ENCODE measurements at places on chromosomes 7 and 10. TPM values are rescaled to one million over a fixed set of nuclear protein-coding genes. Genes with fewer than 3 reads are reported as not detected.

Gene BLNK
- total RNA-seq = not detected

GRCh38 chr10:88045656-88046415 lies 182.4 kb downstream of the PTEN start:
- no peak for DNase-seq

Gene HOXA6
- total RNA-seq = not detected

- DNase-seq = no peak
Measured at GRCh38 chr10:7589748-7590147, 77.0 kb downstream of the ITIH5 start.

Gene NANOS1
- 0.15 TPM for total RNA-seq

- no peak for DNase-seq
Measured at GRCh38 chr10:61635932-61636331, 26.8 kb upstream of the CABCOCO1 start.

DNA sequence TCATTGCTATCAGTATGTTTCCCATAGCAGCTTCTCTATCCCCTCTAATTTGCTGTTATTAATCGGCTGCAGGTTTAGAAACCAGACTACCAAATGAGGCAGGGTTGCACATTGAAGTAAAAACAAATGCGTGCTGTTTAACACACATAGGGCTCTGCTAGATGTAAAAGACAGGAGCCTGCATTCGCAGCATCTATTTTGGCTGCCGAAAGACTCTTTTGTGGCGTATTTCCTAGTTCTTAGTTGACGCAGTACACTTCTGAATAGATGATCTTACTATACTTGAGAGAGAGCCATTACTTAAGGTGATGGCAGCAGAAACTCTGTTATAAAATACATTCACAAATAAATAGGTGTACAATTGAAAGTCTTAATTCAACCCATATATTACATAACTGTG lies 21.4 kb downstream of the SGCE start:
- no peak for DNase-seq

Gene OR2A1
- total RNA-seq = not detected

Gene PON1
- not detected for total RNA-seq

DNA sequence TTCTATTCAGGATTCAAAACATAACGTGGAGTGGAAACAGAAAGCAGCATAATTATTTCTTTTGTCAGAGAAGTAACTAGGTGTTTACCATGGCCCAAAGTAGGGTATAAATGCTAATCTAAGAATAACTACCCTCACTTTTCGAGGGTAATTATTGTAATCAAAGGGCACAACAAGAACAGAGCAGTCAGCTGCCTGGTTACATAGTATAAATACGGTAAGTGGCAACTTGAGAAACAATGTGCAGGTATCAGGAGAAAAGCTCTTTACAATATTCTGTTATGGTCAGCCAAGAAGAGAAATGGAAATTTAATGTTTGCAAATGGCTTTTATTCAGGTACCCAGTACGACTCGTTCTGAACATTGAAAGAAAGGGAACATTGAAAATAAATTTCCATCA lies 242.0 kb upstream of the NPY start:
- DNase-seq = no peak

- no peak for DNase-seq
Measured at GRCh38 chr7:84302949-84303348, 108.4 kb upstream of the SEMA3A start.

DNA sequence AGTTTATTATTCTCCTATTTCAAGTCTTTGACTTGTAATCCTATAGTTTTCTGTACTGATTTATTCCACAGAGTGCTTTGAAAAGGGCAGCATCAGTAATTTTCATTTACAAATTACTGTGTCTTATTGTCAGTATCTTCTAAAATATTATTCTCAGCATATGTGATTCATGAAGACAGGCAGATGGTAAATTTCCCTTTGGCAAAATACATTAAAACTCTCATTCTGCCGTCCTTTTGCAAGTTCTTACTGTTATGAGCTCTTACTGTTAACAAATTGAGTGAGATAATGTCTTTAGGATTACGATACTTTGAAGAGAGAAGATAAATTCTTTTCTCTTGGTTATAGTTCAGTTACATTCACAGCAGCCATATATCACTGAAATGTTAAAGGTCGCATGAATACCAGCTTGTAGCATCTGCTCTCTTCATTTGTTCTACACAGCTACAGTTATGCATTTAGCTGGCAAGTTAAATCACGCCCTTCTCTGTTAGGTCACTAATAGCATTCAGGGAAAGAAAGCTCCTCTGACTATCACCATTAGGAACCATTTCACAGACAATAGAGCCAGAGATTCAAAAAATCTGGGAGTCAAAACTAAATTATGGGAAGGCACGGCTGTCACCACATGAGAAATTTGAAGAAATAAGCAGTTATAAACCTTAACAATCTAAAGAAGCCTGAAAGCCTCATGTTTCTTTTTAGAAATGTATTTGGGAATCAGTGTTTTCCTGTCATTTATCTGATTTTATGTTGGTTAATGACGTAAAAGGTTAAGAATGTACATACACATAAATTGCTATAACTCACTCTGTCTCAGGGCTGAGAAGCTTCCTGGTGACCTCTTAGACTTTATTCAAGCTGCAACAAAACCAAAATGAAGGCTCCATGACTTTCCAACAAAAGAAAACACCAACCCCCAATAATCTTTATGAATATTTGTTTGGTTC lies 109.6 kb upstream of the SP4 start:
- DNase-seq = no peak

DNA sequence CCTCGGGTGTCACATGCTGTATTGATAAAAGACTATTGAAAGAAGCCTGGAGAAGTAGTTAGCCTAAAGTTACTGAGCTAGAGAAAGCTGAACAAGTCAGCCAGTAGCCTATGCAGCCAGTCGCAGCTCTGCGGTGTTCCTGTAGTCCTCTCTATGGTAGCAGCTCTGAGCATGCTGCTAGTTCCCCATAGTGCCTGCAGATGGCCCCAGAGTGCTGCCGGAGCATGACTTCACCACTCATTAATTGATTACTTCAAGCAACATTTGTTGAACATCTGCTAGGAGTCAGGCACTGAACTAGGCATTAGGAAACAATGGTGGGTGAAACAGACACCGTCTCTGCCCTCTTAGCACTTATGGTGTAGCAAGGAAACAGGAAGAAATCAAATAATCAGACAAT lies 422.7 kb downstream of the SORCS3 start:
- no peak for DNase-seq

DNA sequence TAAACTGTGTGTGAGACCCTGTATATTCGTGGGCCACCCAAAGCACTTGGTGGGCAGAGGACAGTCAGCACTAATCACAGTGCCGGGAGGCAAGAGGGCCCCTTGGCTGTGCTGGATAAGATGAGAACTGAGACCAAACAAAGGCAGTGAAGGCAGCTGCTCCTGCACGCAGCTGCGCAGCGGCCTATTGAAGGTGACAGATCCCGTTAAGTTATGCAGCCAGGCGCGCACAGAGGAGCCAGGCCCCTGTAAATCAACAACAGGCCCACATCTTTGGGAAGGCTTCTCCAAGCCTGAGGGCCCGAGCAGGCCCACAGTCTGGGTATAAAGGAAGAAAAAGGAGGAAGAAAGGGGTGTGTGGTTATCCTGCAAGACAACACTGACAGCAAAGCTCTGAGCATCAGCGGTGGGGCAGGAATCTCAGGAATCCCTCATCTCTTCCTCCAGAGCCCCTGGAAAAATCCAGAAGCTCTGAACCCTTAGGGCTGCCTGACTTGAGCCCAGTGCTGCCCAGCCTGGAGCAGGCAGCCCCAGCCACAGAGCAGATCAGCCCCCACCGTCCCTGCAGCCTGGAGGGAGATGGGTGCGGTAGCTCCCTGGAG lies 154.2 kb downstream of the ARHGAP12 start:
- DNase-seq = no peak

- DNase-seq = peak; percentile 4
Measured at GRCh38 chr10:43220657-43221418, 46.0 kb downstream of the RASGEF1A start.

Gene OR2A5
- total RNA-seq = not detected

DNA sequence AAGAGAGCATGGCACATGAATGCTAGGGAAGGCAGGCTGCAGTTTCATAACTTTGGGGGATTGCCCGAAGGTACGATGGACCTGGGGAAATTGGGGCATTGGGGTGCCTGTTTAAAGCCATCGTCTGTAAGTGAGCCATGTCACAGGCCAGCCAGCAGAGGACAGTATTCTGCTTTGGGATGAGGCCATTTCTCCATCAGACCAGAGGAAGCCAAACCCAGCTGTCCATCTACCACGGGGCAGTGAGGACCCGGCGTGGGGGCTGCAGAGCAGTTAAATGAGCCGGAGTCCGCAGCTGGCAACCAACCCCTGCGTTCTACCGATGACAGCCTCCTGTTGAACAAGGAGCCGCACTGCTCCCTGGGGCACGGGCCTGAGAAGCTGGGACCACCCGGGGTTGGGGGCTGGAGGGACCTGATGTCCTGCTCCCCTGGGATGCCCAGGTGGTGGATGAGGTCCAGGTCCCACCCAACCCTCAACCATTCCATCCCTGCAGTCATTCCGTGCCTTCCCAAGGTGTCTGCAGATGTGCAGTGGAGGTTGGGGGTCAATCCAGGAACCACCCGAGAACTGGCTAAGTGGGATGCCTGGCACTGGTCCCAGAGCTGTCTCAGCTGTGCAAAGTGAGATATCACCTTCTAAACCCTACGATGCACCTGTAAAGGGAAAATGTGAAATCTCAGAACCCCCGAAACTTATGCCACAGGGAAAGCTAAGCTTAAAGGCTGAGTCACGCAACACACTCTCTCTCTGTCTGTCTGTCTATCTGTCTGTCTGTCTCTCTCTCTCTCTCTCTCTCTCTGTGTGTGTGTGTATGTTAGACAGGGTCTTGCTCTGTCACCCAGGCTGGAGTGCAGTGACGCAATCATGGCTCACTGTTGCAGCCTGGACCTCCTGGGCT lies 12.1 kb upstream of the RHBDD2 start:
- DNase-seq = peak; percentile 19

GRCh38 chr7:124369310-124369709 lies 336.4 kb upstream of the TMEM229A start:
- no peak for DNase-seq

DNA sequence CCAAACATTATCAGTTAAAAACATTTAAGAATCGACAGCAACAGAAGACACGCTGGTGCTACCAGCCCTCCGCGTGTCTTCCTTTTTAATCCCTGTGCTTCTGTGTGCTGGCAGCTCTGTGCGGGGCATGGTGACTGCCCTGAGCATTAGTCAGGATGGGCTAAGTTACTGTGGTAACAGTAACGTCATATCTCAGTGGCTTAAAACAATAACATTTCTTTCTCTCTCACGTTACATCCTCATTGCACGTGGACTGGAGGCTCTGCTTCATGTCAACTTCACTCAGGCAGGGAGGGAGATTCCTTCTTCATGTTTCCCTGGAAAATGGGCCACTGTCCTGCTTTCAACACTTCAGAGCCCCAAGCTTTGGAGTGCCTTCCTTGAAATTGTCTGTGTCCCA lies 378.5 kb downstream of the CCSER2 start:
- DNase-seq = no peak

DNA sequence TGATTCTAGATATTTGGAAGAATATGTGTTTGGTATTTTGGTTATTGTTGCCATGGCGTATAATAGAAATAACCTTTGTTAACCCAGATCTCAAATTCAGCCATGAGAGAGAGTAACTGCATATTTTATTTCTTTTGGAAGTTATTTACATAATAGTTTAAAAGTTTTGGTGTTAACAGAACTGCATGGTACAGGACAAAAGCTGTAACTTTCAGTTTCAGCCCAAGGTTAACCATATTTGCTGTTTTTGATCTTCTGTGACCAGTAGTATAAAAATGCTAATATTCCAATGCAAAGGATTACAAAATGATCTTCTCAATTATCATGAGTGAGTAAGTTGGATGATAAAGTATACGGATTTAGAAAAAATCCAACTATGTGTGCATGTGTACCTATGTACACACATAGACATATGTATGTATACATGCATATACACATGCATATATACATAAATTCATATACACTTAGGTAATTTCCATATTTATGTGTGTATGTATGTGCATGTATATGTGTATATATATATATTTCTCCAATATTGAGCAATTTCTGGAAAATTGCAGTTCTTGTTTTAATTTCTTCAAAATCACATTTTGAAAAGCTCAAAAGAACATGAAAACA lies 38.0 kb upstream of the PIP4K2A start:
- no peak for DNase-seq

Data from T-helper 17 cell (primary cell).